Progenitor cell of endocrine pancreas (in vitro differentiated cells): ENCODE measurements at places on chromosomes 3 and 15.

- DNase-seq = no peak
Observed at GRCh38 chr15:101318839-101319238, 23.8 kb upstream of the SNRPA1 start.

GRCh38 chr3:45736707-45737106 is 47.5 kb downstream of the SACM1L start:
- DNase-seq = no peak

- peak; percentile 18 for DNase-seq
Observed at GRCh38 chr15:38707802-38708671, 143.4 kb upstream of the RASGRP1 start.

GRCh38 chr3:149292666-149293065 is 40.8 kb downstream of the TM4SF18 start:
- no peak for DNase-seq

GRCh38 chr3:129016356-129016719 is 15.2 kb downstream of the EFCC1 start:
- no peak for DNase-seq

- DNase-seq = no peak
Observed at GRCh38 chr3:108408883-108409799, 101.3 kb downstream of the MYH15 start.

GRCh38 chr3:115624029-115624741 is 875 bp downstream of the GAP43 start:
- no peak for DNase-seq

DNA sequence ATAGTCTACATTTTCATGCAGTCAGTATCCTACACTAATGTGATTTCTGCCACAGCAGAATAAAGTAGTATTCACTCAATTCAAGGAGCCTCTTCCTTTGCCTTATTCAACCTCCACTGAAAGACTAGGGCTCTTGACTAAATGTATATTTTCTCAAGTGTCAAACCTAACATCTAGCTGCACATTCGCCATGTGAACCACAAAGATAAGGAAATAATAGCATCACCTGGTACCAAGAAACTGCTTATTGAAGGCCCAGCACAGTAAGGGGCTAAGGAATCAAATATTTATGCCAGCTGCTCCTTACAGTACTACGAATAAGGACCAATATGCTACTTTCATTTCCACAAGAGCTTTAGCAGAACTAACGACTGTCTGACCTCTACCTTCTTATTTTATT is 1.3 kb downstream of the SRP14 start:
- DNase-seq = no peak

DNA sequence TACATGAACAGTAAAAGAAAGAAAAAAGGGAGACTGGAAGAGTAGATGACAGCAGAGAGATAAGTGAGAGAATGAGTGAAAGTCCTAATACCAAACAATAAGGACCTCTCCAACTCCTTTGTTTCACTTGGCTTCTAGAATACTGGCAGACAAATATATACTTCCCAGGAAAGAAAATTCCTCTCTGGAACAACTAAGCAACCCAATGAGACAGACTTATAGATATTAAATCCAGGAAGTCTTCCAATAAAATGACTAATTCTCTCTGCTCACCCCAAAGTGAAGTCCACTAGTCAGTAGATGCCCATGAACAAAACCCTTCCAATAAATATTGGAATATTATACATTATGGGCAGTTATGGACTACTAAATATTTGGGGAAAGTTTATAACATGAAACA is 114.2 kb downstream of the NEDD4 start:
- no peak for DNase-seq
